T-helper 22 cell (primary cell): ENCODE measurements at places on chromosomes 6 and 20.
A peak's percentile ranks its signal among the peaks of the same experiment; 100 is the strongest.

DNA sequence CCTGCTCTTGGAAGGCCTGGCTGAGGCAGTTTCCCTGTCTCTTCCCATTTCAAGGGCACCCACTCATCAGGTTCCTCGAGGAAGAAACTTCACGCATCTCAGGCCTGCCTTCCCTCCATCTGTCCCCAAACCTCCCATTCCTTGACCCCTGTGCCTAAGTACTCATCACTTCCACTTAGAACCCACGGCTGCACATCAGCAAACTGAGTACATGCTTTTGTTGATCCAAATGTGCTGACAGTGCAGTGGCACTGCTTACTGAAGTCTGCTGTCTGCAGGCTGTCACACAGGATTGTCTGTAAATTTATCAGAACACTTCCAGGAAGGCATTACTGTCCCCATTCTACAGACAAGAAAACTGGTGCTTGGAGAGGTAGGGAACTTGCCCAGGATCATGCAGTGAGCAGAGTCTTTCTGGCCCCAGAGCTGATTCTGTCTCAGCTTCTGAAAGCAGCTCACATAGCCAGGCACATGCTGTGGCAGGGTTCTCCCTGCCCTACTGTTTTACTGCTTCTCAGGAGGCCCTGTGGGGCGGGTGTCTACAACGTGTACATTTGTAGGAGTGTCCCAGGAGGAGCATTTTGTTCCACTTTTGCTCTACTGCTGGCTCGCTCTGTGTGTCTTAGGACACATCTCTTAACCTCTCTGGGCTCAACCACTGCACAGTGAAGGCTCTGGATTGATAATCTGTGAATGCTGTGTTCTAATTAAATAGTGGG is 64.2 kb upstream of the XRN2 start:
- no peak for DNase-seq

DNA sequence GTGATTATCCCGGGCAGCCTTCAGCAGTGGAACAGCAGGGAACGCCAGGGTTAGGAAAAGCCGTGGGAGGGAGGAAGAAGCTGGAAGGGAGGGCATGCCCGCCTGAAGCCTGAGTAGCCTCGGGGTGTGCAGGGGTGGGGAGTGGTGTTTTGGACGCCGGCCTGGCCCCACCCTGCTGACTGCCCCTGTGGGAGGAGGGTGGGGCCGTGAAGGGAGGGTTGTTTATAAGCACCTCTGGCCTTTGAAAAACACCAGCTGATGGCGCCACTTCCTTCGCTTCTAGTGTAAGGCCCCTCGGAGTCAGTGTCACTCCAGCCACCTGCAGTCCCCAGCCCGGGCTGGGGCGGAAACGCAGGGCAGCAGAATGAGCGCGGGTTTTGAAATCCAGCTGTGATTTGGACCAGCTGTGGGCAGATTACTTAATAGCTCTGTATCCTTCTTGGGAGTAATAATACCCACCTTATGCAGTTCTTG is 52.8 kb upstream of the BMP6 start:
- no peak for DNase-seq

DNA sequence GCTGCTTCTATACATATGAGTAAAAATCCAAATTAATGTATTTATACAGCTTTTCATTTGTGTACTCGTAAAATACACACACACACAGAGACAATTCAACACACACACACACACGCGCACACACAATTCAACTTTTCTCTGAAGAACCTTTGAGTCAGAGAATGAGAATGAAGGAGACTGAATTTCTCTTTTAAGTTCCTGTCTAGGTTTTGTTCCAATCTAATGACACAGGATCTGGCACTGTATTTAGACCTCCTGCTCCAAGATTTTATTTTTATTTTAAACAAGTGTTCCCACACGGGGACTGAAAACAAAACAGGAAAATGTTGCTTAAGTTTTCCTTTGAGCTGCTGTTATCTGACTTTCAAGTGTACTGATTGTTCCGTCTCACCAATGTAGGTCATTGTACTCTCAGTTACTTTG is 250.8 kb downstream of the LAMA2 start:
- DNase-seq = no peak

DNA sequence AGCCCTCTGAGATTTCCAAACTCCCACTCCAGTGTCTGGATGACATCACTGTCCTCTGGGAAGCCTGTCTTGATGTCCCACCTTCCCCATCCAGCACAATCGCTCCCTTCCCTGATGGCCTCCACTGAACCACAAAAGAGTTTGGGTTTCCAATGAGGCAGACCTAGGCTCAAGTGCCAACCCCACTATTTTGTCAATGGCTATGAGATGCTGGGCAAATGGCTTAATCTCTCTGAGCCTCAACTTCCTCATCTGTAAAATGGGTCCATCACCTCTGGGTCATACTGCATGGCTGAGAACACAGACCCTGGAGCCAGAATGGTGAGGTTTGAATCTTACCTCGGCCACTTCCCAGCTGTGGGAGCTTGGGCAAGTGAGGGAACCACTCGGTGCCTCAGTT is 11.7 kb downstream of the SLC13A3 start:
- no peak for DNase-seq

DNA sequence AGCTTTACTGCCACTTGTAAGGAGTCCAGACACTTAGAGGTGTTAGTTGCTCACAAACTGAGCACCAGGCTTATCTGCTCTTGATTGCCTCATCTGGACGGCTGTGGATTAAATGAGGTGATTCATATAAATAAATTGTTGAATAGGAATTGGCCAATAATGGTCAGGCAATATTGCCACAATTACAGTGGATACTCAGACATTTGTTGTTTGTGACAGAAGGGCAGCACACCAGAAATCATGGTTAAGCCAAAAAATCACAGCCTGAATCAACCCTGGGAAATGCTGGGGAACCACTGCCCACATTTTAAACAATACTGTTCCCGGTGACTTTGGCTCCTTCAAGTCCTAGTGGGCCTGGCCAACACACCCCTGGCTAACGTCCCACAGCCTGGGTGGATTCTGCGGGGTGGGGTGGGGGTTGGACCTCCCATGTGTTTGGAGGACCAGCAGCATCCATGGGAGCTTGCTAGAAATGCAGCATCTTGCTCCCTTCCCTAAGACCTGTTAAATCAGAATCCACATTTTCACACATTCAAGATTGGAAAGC is 29.5 kb upstream of the SPDEF start:
- DNase-seq = no peak

- DNase-seq = no peak
Observed at GRCh38 chr6:5087389-5087788, 2.2 kb downstream of the PPP1R3G start.

GRCh38 chr20:50192364-50193198 is 2.0 kb downstream of the CEBPB start:
- DNase-seq = peak; percentile 62

- no peak for DNase-seq
Observed at GRCh38 chr20:21632031-21632734, 73.3 kb upstream of the PAX1 start.

- no peak for DNase-seq
Observed at GRCh38 chr6:4164456-4164855, 29.1 kb upstream of the ECI2 start.

DNA sequence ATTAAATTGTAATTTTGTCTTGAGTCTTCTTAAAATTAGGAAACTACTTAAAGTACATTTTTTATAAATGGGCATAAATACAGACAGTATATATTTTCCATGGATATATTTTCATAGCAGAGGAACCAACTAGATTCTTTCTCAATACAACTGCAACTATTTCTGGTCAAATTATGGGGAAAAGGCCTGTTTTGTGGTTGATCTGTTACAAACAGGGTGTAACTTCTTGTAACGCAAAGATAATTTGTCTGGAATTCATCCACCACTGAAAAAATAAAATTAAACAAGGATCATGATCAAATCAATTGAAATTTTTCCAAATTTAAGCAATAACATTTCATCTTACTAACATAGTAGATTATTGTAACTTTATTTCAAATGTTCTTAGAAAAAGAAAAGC is 67.2 kb upstream of the RNF146 start:
- no peak for DNase-seq

- no peak for DNase-seq
Observed at GRCh38 chr6:12977806-12978205, 261.2 kb downstream of the PHACTR1 start.

DNA sequence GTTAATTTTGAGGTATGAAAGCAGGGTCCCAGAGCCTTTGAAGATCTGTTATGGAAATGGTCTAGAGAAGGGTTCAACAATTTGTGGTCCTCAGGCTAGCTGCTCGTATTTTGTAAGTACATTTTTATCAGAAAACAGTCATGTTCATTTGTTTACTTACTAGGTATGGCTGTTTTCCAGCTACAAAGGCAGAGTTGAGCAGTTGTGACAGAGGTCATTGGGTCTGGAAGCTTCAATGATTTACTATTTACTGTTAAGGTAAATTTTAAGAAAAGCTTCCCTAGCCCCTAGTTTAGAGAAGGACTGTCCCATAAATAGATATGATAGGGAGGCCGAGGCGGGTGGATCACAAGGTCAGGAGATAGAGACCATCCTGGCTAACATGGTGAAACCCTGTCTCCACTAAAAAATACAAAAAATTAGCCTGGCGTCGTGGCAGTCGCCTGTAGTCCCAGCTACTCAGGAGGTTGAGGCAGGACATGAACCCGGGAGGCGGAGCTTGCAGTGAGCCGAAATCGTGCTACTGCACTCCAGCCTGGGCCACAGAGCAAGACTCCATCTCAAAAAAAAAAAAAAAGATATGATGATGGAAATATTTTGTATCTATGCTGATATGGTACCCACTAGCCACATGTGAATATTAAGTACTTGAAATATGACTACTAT is 538.4 kb upstream of the CITED2 start:
- DNase-seq = no peak

DNA sequence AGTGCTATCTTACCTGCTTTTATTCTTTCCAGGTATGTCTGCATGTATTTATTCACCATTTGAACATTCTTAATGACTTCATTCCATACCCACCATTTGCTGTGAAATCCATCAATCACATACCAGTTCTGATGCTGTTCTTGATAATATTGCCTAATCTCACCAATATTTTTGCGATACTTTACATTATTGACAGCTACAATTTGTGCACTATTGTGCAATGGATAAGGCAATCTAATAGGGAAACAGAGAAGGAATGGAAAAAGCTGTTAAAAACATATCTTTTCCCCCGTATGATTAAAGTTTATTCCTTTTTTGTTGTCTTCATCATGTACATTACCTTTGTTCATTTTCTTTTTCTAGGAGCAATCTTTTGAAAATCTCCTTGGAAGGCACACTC is 23.3 kb upstream of the ZBTB24 start:
- DNase-seq = no peak

GRCh38 chr6:8215631-8216030 is 113.3 kb upstream of the EEF1E1 start:
- no peak for DNase-seq

DNA sequence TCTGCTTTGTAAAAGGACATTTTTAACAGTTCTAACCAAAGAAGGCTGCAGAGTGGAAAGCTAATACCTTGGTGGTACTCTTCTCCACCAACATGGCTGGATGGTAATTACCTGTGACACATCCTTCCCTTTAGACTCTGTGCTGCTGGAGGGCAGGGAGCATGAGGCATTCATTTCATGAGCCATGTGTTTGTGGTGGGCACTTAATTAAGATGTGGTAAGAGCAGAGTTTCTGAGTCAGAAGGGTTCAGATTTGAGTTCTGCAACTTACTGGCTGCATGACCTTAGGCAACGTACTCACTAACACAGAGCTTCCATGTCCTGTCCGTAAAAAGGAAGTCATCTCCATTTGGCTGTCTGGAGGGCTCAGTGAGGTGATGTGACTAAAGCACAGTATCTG is 9.1 kb upstream of the ZNF133 start:
- no peak for DNase-seq

- no peak for DNase-seq
Observed at GRCh38 chr6:33490198-33490597, 35.8 kb downstream of the ZBTB9 start.

DNA sequence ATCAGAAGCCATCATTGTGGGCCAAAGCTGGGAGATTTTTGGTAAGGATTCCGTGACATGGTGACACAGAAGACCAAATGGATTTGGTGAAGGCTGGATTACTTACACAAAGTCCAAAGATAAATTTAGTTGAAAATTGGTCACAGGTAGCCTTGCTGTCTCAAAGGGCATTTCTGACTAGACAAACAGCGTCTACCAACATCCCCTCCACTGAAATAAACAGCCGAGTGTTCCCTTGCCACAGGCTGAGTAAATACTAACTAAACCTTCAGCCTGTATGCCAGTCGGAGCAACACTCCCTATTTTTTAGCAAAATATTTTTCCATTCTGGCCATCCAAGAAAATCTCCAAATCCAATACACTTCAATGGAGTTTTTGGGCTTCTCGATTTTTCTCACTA is 279.9 kb upstream of the CITED2 start:
- DNase-seq = no peak

DNA sequence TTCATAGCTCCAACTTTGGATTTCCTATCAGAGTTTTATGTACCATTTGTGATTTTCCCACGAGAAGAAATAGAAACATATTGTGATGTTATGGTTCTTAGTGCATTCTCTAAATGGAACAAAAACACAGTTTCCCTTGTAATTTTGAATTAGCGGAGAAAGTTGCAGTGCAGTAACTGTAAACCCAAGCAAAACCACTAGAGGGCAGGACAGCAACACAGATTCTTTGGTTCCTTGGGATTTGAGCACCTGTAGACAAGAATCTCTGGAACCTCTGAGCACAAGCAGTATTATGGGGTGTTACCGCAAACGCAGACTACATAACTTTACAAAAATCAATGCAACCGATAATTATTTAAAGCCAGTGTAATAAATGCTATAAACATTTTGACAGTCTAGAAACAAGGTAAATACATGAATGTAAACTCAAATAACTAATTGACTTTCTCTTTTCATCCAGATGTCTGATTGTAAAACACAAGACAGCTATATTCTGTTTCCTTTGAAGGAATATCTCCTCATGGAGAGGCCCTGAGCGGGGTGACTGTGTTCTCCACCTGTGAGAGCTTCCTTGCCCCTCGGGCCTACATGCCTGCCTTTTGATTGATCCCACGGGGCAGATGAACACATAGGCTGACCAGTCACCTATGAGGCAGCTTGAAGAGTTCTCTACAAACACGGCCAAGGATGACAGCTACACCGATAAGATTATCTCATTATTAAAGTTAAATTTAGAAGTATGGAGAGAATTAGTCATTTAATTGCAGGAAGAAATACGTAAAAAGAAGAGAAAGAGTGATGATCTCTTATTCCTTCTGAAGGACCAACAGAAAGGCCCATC is 67.5 kb upstream of the COL21A1 start:
- no peak for DNase-seq

DNA sequence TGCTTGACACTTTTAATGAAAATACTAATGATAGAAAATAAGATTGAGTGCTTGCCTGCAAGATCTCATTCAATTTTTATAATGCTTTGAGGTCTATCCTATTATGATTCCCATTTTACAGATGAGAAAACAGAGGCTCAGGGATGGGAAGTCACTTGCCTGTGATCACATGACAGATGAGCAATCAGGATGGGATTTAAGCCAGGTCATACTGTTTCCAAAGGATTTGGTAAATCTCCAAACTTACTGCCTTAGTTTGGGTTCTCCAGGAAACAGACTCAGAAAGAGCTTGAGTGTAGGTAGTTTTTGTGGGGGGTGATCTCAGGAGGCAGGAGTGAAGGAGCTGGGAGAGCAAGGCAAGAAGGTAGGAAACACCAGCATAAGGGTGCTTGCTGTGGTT is 456.3 kb downstream of the MAFB start:
- no peak for DNase-seq

- no peak for DNase-seq
Observed at GRCh38 chr20:50724112-50724725, 7.2 kb upstream of the PARD6B start.
